Stimulated activated CD8-positive, alpha-beta memory T cell treated with anti-CD3 and anti-CD28 coated beads, Interleukin-2, amount 100 ng/mL, for 1 hour (primary cell): ENCODE measurements at places on chromosomes 5 and 9.

DNA sequence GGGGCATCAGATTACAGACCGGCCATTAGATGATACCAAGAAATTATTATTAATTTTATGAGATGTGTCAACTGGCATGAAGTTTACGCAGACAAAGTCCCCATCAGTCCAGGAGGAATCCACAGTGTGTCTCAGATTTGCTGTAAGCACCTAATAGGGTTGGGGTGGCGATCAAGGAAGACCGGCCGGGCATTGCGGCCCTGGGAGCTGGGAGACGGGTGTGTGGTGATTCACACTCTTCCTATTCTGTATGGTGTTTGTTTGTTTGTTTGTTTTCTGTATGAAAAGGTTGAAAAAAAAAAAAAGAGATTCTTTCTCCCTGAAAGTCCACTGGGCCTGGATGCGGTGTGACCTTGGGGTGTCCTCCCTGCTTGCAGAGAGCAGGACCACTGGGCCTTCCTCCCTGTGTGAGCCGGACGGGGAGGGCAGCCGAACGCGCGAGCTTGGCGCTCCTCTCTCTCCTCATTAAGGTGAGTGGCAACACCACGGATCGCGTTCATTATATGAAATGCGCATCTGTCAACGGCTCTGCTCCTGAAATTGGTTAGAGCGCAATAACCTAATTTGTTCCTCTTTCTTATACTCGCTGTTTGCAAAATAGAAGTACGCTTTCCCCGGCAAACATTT, 15.1 kb downstream of the RASGEF1C start:
- no peak for DNase-seq

DNA sequence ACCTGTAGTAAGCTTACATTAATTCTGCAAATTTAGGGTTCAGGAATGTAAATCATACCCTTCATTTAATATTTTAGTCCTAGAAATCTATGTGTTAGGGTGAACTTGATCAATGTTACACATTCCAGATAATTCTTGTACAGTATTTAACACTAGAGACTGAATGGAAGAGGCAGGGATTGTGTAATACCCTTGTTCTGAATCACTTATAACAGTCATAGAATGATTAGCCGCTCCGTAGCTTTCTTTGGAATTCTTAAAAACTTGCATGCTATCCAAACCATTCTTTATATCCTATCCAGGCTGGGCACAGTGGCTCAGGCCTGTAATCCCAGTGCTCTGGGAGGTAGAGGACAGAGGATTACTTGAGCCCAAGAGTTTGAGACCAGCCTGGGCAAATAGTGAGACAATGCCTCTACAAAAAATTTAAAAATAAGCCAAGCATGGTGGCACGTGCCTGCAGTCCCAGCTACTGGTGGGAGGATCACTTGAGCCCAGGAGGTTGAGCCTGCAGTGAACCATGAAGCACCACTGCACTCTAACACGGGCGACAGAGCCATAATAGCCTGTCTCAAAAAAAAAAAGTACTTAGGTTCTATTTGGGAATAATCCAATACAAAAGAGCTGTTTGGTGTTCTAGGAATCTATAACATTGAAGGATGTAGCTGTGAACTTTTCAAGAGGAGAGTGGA, 8.3 kb downstream of the ZNF483 start:
- DNase-seq: no peak

DNA sequence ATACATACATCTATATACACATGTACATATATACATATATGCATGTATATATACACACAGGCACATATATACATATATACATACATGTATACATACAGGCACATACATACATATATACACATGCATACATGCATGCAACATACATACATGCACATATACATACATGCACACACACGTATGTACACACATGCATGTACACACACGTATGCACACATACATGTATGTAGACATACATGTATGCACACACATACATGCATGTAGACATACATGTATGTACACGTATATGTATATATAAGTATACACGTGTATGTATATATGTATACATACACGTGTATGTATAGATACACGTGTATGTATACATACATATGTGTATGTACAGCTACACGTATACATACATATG, 617.0 kb downstream of the RAB3C start:
- DNase-seq: no peak

- DNase-seq: no peak
Measured at GRCh38 chr5:127373858-127374491, 83.4 kb downstream of the MEGF10 start.

- DNase-seq: no peak
Measured at GRCh38 chr9:87579781-87580541, 82.3 kb downstream of the DAPK1 start.

DNA sequence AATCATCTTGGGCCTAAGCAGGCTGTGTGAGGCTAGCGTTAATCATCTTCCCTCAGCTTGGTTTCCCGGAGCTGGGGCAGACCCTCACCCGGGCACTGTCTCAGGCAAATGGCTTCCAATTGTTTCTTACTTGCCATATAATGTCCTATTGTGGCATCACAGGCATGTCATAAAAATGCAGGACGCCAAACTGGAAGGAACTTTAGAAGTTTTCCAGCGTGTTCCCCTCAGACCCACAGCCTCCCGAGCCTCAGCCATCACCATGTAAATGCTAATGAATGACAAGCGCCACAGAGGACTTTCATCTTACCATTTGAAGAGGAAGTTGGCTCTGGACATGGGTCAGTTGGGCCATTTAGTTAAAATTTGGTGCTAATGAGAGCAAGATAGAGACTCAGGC, 143.0 kb upstream of the IRX1 start:
- no peak for DNase-seq

GRCh38 chr9:131407717-131408195, 13.9 kb downstream of the PRRC2B start:
- DNase-seq: no peak

- no peak for DNase-seq
Measured at GRCh38 chr5:88045165-88045564, 223.5 kb downstream of the TMEM161B start.
